ENCODE measurements at places on chromosomes 7 and 10. TPM values are rescaled to one million over a fixed set of nuclear protein-coding genes. Genes with fewer than 3 reads are reported as not detected.

DNA sequence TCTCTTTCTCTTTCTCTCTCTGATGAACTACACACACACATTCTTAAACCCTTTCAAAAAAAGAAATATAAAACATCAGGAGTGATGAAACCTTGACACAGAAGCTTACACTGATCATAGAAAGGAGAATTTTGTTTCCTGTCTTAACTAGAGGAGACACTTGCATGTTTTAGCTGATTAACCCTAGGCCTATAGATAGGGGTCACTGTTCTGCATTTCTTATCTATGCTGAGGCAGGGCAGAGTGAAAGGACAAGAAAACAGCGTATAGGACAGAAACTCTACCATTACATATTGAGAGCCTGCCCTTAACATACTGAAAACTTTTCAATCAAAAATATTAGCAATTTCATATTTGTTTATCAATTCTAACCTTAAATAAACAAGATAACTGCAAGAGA lies 680.6 kb upstream of the MBL2 start:
- H3K4me1 ChIP-seq: no peaks in the 10 kb centered on the region
- H3K4me3 ChIP-seq: no peak overlapping the region
- DNase-seq: no peak
- H3K27me3 ChIP-seq: no peaks in the 10 kb centered on the region

- H3K27ac ChIP-seq: no peak overlapping the region
- no peaks in the 10 kb centered on the region for H3K4me1 ChIP-seq
- H3K27me3 ChIP-seq: no peaks in the 10 kb centered on the region
- DNase-seq: no peak
These were observed 208.4 kb downstream of the DIP2C start for GRCh38 chr10:480928-481552.

- H3K4me1 ChIP-seq: no peaks in the 10 kb centered on the region
- no peaks in the 10 kb centered on the region for H3K36me3 ChIP-seq
- no peaks in the 10 kb centered on the region for H3K27me3 ChIP-seq
- H3K27ac ChIP-seq: no peak overlapping the region
- no peak for DNase-seq
These were observed 314.3 kb downstream of the HPSE2 start for GRCh38 chr10:98921316-98921715.

GRCh38 chr10:44039599-44039998 lies 345.3 kb downstream of the CXCL12 start:
- H3K27ac ChIP-seq: no peak overlapping the region
- H3K27me3 ChIP-seq: no peaks in the 10 kb centered on the region
- no peaks in the 10 kb centered on the region for H3K36me3 ChIP-seq
- H3K4me3 ChIP-seq: no peak overlapping the region
- no peak for DNase-seq
- no peaks in the 10 kb centered on the region for H3K4me1 ChIP-seq

- H3K4me3 ChIP-seq: peak within 1 kb of the TSS; percentile 23
- peak within 1 kb of the TSS; percentile 23 for H3K27ac ChIP-seq
- H3K27me3 ChIP-seq: no peaks in the 10 kb centered on the region
- DNase-seq: peak; percentile 88
These were observed at the start of gene HOXA3 for GRCh38 chr7:27151931-27152815. Gene HOXA3 (minus strand): TSS chr7:27152583. CDS start chr7:27110640, 41,943 bp downstream.

DNA sequence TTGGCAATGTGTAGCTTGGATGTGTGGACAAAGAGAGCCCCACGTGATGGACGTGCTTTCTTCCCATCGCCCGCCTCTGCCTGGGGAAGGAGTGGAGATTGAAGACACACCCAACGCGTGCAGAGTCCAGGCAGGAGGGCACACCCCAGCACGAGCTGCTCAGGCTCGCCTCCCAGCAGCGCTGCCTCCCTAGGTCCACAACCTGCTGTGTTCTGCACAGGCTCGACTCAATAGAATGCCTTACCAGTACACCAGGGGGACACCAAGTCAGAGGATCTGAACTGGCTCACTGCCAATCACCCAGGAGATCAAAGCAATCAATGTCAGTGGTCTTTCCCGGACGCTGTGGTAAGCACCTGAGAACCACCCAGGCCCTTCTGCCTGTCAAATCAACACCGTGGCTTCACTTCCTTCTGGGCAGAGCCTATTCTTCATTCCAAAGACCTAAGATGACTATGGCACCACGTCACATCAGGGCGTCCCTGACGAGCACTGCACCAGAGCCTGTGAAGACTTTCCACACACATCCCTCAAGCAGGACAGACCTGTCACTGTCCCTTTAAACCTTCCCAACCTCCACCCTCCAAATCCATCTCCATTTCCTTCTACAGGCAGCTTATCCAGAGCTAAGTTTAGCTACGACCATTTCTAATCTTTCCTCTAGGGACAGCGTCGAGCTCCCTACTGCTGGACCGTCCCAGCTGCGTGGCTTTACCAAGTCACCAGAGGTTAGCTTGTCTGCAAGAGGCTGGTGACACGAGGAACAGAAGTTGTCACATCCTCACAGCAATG lies 72.3 kb downstream of the AMZ1 start:
- DNase-seq: peak; percentile 77
- H3K27me3 ChIP-seq: no peaks in the 10 kb centered on the region

GRCh38 chr10:18505456-18506118 lies 145.8 kb downstream of the NSUN6 start:
- H3K27me3 ChIP-seq: no peaks in the 10 kb centered on the region
- DNase-seq: no peak
- peaks cover 4% of the 10 kb centered on the region for H3K4me1 ChIP-seq
- no peak overlapping the region for H3K4me3 ChIP-seq

- H3K27ac ChIP-seq: no peak overlapping the region
- no peak overlapping the region for H3K4me3 ChIP-seq
- H3K4me1 ChIP-seq: no peaks in the 10 kb centered on the region
- DNase-seq: no peak
- no peaks in the 10 kb centered on the region for H3K36me3 ChIP-seq
These were observed 53.0 kb downstream of the STEAP1B start for GRCh38 chr7:22447008-22447407.

- H3K4me1 ChIP-seq: no peaks in the 10 kb centered on the region
- no peak overlapping the region for H3K27ac ChIP-seq
- H3K27me3 ChIP-seq: no peaks in the 10 kb centered on the region
These were observed 417.1 kb downstream of the TCERG1L start for GRCh38 chr10:130894471-130894870.

The PPP1R3A gene
- polyA plus RNA-seq: not detected

DNA sequence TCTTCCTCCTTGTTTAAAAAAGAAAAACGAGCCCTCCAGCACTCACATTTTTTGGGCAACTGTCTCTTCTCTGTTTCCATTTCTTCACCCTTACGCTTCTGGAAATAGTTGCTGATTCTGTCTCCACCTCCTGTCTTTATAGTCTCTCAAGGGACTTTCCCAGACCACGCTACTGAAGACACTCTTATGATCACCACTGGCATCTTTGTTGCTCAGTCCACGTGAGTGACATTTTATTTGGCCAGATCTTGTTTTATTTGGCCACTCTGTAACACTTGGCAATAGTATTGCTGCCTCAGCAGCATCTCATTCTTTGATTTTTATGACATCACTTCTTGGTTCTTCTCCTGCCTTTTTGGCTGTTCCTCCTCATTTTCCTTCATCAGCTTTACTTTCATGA lies 21.6 kb upstream of the NME8 start:
- H3K4me1 ChIP-seq: no peaks in the 10 kb centered on the region
- H3K27ac ChIP-seq: no peak overlapping the region
- DNase-seq: no peak
- H3K36me3 ChIP-seq: no peaks in the 10 kb centered on the region
- H3K27me3 ChIP-seq: no peaks in the 10 kb centered on the region

The GPR37 gene
- 0.63 TPM for polyA plus RNA-seq

GRCh38 chr7:139041378-139042085 lies 5.7 kb upstream of the ZC3HAV1L start:
- no peak overlapping the region for H3K4me3 ChIP-seq
- H3K27ac ChIP-seq: no peak overlapping the region
- no peak for DNase-seq

DNA sequence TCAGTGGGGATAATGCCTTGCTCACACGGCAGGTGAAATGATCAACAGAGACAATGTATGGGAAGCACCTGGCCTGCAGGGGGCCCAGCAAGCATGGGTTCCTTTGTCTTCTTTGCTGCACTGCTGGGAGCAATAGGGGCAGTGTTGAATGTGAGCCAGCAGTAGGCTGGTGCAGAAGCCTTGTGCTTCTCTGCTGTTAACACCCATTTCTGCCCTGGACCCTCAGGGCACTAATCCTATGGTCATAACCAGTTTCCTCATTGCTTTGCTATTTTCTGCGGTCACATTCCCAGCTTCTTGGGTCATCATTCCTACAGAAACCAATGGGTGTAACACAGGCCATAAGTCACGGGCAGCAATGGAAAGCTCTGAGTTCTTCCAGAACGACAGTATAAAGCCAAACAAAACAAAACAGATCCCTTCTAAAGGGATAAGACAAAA lies 10.9 kb upstream of the LGI1 start:
- H3K27ac ChIP-seq: no peak overlapping the region
- no peak for DNase-seq
- H3K4me1 ChIP-seq: peaks cover 4% of the 10 kb centered on the region
- H3K36me3 ChIP-seq: no peaks in the 10 kb centered on the region

The FFAR4 gene
- polyA plus RNA-seq: not detected

The H2BK1 gene
- polyA plus RNA-seq: not detected

The LIPJ gene
- polyA plus RNA-seq: not detected

The VAX1 gene
- polyA plus RNA-seq: not detected

DNA sequence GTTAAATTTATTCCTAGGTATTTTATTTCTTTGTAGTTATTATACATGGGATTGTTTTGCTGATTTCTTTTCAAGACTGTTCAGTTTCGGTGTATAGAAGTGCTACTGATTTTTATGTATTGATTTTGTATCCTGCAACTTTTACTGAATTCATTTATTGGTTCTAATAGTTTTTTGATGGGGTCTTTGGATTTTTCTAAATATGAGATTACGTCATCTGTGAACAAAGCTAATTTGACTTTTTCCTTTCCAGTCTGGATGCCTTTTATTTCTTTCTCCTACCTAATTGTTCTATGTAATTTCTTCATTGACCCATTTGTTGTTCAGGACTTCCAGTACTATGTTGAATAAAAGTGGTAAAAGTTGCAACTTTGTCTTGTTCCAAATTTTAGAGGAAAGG lies 5.8 kb upstream of the AOAH start:
- H3K4me1 ChIP-seq: no peaks in the 10 kb centered on the region
- DNase-seq: no peak
- no peaks in the 10 kb centered on the region for H3K27me3 ChIP-seq
- H3K27ac ChIP-seq: no peak overlapping the region

The EN2 gene
- polyA plus RNA-seq: not detected

- no peaks in the 10 kb centered on the region for H3K27me3 ChIP-seq
- H3K4me1 ChIP-seq: no peaks in the 10 kb centered on the region
- DNase-seq: no peak
- no peak overlapping the region for H3K4me3 ChIP-seq
- H3K36me3 ChIP-seq: no peaks in the 10 kb centered on the region
These were observed 94.6 kb downstream of the FANK1 start for GRCh38 chr10:125990974-125991373.

The KIN gene
- 9.3 TPM for polyA plus RNA-seq

DNA sequence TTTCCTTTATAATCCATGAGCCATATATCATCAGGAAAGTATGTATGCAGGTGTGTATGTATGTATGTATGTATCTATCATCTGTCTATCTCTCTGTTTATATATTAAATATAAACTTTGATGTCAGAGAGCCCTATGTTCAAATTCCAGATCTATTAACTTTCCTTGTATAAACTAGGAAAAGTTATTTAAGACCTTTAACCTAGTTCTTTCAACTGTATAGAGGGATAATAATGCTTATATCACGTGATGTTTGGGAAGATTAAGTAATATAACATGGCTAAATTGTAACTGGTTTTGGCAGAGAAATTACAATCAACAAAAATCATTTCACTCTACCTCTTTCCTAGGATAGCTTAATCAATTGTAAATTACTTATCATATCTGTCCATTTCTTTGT lies 628.3 kb upstream of the IGFBP3 start:
- no peak overlapping the region for H3K4me3 ChIP-seq
- H3K4me1 ChIP-seq: no peaks in the 10 kb centered on the region
- no peaks in the 10 kb centered on the region for H3K27me3 ChIP-seq
- H3K36me3 ChIP-seq: no peaks in the 10 kb centered on the region

The CHAT gene
- polyA plus RNA-seq: not detected

GRCh38 chr10:132654121-132654571 lies 116.6 kb downstream of the INPP5A start:
- no peak overlapping the region for H3K4me3 ChIP-seq
- H3K4me1 ChIP-seq: no peaks in the 10 kb centered on the region
- H3K27me3 ChIP-seq: no peaks in the 10 kb centered on the region
- no peak overlapping the region for H3K27ac ChIP-seq

GRCh38 chr7:121330053-121330833 lies 1.4 kb downstream of the WNT16 start:
- H3K27ac ChIP-seq: no peak overlapping the region
- H3K4me3 ChIP-seq: no peak overlapping the region
- H3K36me3 ChIP-seq: no peaks in the 10 kb centered on the region
- no peaks in the 10 kb centered on the region for H3K27me3 ChIP-seq
- no peak for DNase-seq
- no peaks in the 10 kb centered on the region for H3K4me1 ChIP-seq

DNA sequence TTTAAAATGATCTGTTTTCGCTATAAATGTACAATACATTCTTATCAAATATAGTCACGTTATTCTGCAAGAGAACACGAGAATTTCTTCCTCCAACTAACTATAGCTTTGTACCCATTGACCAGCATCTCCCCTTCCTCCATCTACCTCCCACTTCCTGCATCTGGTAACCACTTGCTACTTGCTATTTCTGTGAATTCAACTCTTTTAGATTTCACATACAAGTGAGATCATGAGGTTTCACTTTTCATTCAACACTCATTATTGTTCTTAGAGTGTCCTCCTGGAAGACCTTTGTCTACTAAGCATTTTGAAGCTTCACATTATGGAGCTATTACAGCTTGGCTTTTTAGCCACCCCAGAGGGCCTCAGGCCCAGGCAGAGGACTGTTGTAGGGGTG lies 741.3 kb upstream of the FZD8 start:
- H3K27me3 ChIP-seq: no peaks in the 10 kb centered on the region
- no peak for DNase-seq
- no peak overlapping the region for H3K4me3 ChIP-seq
- H3K4me1 ChIP-seq: no peaks in the 10 kb centered on the region
- no peak overlapping the region for H3K27ac ChIP-seq

DNA sequence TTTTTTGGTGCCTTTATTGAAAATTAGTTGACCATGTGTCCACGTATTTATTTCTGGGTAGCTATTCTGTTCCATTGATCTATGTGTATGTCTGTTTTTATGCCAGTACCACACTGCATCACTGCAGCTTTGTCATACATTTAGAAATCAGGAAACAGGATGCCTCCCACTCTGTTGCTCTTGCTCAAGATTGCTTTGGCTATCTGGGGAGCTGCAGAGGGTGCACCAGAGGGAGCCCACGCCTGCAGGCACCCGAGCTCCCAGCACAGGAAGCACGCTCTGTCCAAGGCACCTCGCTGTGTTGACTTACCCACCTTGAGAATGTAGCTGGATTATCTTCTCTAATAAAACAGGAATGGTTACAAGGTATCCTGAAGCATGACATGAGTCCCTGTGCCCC lies 301.7 kb downstream of the TCERG1L start:
- H3K27ac ChIP-seq: no peak overlapping the region
- H3K36me3 ChIP-seq: no peaks in the 10 kb centered on the region
